ENCODE measurements at places on chromosomes 1 and 21.

DNA sequence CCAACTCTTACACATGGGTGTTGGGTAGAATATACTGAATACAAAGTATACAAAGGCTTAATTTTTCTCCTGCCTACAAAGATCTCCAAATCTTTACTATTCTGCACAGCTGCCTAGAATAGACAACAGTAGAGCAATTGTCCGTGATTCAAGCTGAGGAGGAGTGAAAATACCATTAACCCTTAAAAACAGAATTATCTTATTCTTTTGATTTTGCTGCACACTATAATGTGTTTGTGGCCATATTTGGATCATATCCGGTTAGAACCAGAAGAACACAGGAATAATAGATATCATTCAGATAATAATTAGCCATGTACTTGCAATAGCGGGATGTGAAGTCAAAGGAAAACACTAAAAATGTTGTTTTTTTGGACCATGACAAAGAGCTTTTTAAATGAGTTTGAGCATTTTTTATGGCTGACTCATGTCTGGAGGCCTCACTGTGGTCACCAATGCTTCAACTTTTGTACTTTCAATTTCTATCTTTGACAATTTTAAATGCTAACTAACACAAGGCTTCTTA is 197.6 kb upstream of the FOXD3 start:
- no peak for DNase-seq

GRCh38 chr1:185166106-185166505 is 9.1 kb downstream of the SWT1 start:
- no peak for DNase-seq

GRCh38 chr1:180732866-180733265 is 101.0 kb downstream of the XPR1 start:
- DNase-seq: no peak

DNA sequence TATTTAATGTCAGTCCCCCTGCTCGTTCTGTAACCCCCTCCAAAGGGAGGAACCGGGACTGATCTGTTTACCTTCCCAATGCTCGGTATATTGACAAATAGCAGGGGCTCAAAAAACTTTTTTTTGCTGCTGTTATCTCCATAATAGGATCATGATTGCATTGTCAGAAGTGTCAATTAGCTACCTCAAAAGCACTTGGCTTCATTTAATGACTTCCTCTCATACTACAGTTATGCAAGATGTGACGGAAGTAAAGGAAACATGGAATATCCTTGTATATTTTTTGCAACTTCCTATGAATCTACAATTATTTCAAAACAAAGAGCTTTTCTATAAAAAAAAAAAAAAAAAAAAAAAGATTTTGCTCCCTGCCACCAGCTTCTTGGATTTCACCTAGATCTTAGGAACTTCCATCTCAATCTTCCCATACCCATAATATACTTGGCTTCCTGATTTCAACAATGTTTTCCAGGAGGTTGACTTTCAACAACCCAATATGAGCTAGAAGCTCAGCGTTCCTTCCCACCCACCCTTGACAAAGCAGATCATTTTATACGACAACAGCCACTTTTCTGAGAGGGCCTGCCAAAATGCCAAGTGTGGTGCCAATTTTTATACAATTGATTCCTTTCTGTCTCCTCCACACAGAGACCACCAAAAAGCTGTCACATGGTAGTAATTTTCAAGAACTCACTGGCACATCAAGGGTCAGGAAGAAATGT is 71.7 kb downstream of the SETD4 start:
- no peak for DNase-seq

DNA sequence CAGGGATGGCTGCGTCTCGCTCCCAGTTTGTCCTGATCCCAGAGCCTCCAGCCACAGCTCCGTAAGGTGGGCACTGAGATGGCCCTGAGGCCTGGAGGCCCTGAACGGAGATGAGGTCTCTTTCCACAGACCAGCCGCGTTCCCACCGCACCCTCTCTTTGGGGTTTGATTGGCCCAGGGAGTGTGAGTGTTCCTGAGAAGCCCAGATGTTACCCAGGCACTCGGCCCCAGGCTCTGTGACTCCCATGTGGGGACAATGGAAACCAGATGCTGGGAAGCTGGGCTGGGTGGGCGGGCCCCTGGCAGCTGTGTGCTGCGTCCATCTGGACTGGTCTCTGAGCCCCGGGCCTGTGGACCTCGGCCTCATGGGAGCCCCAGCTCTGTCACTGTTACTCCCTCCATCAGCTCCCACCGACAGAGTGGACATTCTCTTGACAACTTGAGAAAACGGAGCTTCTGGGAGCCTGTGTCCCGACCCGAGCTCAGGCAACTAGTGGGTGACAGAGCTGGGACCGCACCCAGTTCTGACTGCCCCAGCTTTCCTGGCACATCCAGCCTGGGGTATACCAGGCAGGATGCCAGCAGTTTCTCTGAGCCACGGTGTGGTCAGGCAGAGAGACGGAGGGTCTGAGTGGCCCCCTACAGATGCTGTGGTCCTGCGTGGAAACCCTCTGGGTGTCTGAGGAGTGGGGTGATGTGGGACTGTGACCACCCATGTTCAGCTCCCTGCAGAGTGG is 9.8 kb upstream of the COL6A1 start:
- DNase-seq: no peak
